ENCODE measurements at places on chromosomes 5 and 9.

DNA sequence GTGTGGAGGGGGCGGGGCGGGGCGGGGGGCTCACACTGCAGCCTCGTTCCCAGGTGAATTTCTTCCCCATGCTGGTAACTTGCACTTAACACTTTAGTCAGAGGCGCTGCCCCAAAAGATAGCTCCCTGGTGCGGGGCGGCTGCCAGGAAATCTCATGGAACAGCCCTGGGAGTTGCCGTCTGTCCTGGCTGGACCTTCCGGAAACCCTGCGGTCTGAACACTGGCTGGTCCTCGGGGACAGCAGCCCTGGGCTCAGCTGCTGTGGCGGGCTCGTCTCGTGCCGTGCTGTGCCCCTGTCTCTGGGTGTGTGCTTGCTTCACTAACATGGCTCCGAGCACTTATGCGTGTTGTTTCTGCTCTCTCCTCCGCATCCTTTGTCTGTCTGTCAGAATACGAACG, 25.8 kb downstream of the PTGES2 start:
- no peak for DNase-seq

DNA sequence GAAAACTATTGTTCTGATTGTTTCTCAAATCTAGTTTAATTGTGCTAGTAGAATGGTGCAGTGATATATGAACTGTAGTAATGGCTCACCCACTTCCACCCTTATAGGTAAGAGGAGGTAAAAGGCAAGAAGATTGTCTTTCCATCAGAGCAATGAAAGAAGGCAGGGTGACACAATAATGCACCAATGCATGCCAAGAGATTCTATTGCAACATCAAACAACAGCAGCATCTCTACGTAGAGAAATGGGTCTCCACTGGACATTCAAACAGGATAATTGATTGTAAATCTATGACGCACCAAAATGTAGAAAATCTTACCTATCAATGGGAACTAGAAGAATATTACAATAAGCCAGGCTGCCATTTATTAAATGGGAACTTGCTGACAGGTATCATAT, 107.0 kb upstream of the ISL1 start:
- no peak for DNase-seq

GRCh38 chr5:143134900-143135299, 268.6 kb downstream of the NR3C1 start:
- DNase-seq: no peak

DNA sequence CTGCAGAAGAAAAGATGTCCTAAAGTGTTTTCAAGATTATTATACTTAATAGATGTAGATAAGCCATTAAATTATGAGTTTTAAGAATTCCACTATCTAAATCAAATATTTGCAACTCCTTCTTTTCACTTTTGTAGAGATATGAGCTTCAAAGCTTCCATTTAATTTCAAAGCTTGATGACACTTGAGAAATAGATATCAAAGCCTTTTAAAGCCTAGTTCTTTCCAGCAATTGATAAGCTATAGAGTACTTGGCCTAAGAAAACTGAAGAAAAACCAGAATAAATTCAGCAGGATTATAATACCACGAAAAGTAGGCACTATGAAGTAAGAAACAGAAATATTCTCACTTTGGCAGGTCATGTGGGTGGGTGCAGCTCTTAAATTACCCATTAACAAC, 1.7 kb downstream of the TNFSF8 start:
- DNase-seq: no peak

- no peak for DNase-seq
Measured at GRCh38 chr9:1959371-1959770, 55.8 kb upstream of the SMARCA2 start.

DNA sequence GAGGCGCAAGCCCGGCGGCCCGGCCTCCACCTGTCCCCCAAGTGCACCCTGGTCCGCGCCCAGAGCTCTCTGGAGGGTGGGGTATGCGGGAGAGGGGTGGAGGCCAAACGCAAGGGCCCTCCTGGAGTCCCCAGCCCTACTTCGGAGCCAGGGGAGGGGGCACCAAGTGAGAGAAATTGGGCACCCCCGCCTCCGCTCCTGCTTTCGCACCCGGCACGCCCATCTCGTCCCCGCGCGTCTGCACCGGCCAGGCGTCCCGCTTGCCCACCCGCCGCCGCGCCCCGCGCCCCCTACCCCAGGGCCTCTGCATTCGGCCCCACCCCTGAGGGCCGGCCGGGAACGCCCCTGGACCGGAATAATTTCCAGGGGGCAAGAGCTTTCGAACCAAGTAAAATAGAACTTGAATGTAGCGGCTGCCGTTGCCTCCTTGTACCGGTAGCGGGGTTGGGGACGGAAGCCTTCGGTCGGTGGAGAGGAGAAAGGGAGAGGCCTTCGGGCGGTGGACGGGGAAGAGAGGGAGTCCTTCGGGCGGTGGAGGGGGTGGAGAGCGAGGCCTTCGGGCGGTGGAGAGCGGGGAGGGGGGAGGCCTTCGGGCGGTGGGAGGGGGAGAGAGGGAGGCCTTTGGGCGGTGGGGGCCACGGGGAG, 694 bp upstream of the PHPT1 start:
- DNase-seq: no peak
